ENCODE measurements at places on chromosomes 6 and 20.

GRCh38 chr20:3674447-3674846, 7.4 kb downstream of the ADAM33 start:
- no peak for DNase-seq

DNA sequence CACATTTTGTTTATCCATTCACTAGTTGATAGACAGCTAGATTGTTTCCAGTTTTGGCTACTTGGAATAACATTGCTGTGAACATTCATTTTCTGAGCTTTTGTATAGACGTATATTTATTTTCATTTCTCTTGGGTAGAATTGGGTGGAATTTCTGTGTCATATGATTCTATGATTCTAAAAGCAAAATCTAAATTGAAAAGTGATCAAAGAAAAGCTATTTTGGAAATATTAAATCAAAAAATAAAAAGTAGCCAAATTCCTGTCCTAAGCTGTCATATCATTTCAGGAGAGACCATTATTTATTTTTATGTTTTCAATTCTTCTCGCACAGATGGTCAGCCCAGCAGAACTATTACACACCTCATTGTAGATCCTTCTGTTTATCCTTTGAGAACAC, 229.2 kb downstream of the COL12A1 start:
- DNase-seq, result no peak

DNA sequence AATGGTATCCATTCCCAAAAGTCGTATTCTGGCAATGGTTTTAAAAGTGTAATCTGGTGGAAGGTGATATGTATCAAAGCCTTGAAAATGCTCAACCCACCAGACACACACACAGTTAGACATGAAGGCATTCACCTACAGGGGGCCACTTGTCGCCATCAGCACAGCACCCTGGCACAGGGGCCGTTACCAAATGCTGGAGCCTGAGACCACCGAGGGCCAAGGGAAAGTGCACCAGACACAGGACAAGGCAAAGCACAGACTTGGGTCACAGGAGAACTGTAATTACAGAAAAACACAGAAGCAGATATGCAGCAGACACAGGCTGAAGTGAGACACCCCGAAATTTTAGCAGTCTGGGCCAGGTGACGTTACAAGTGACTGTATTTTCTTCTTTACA, 9.3 kb downstream of the TAF4 start:
- DNase-seq, result no peak

DNA sequence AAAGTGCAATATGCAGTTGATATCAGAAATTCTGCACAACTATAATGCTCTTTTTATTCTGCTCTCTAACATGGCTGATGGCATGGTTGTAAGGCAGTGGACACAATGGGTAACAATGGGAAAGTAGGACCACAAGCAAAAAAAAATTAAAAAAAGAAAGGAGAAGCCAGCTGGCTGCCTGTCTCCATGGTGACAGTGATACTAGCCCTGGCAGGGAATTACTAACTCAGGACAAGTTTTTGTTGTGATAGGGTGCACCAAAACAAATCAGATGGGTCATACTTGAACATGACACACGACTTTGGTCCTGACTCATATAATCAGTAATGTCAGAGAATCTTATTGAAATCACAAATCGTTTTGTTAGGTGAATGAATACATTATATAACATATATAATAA, 169.4 kb downstream of the TRDN start:
- no peak for DNase-seq

GRCh38 chr6:62998022-62998421, 213.2 kb upstream of the FKBP1C start:
- no peak for DNase-seq
